ENCODE measurements at places on chromosomes 1 and 21.

- DNase-seq, result no peak
Measured at GRCh38 chr1:206657751-206658150, 22.4 kb downstream of the DYRK3 start.

GRCh38 chr1:43293896-43294760, 6.7 kb upstream of the TIE1 start:
- no peak for DNase-seq

DNA sequence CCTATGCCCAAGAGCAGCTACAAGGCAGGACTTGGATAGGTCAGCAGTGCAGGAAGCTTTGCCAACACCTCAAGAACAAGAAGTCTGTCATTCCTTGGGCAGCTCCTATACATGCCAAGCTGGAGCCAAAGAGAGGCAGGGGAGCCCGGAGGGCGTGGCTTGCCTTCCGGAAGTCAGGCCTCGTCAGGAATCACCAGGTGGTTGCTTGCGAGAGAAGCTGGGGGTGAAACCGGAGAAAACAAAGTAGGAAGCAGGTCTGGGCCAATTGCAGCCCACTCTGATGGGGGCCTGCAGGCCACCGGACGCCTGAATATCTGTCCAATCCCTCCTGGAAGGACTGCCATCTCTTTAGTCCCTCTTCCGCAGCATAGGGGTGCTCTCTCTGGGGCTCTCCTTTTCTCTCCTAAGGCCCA, 794 bp upstream of the FAM76A start:
- no peak for DNase-seq

DNA sequence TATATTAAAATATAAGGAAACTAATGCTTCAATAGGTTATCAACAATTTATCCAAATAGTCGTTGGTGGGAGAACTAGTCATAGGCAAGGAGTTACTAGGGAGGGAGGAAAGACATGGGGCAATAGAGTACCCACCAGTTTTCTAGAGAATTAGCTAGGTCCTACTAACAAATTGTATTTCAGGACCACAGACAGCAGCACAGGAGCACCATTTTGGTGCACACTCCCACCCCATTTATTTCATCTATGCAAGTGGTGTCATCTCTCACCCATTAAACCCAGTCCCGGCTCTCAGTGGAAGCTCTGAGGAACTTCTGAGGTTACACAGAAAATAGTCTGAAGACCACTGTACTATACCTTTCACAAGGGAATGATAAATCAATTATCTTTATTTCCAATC, 89.0 kb upstream of the BCAR3 start:
- DNase-seq, result no peak

DNA sequence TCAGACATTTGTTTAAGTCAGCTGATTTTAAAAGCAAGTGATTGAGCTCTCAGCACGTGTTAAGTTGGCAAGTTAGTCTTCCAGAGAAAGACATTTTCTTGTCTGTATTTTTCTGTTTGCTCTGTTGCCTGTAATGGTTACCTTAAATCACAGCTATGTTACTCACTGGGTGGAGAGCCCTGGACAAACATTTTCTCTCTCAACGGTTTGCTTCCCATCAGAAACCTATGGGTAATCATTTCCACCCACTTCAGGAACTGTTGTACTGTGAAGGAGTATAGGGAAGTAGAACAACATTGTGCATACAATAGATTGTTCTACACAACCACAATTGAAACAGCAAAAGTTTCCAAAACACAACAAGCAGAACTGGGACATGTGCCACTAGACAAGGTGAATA, 113.9 kb upstream of the DPT start:
- no peak for DNase-seq
